Aorta (tissue), 5 donors: ENCODE measurements at places on chromosomes 2 and 18. TPM values are rescaled to one million over a fixed set of nuclear protein-coding genes. Genes with fewer than 3 reads are reported as not detected.

GRCh38 chr2:79181617-79182016 lies 22.1 kb upstream of the REG3A start:
- H3K27ac ChIP-seq = no peak overlapping the region
- H3K4me3 ChIP-seq = no peak overlapping the region
- no peaks in the 10 kb centered on the region for H3K4me1 ChIP-seq
- no peak for DNase-seq
- H3K27me3 ChIP-seq = no peaks in the 10 kb centered on the region

GRCh38 chr2:68732036-68732932 lies 2.3 kb upstream of the ARHGAP25 start:
- H3K4me3 ChIP-seq = no peak overlapping the region
- DNase-seq = no peak
- H3K4me1 ChIP-seq = no peaks in the 10 kb centered on the region
- no peaks in the 10 kb centered on the region for H3K27me3 ChIP-seq
- no peak overlapping the region for H3K27ac ChIP-seq
- H3K36me3 ChIP-seq = no peaks in the 10 kb centered on the region

- peak; percentile 36 for DNase-seq
- H3K4me1 ChIP-seq = peaks cover 5% of the 10 kb centered on the region
- peak overlapping the region; percentile 95 for H3K27ac ChIP-seq
- H3K27me3 ChIP-seq = no peaks in the 10 kb centered on the region
- H3K4me3 ChIP-seq = no peak overlapping the region
These were observed 52.4 kb downstream of the ADI1 start for GRCh38 chr2:3466966-3467365.

Gene CYTIP
- total RNA-seq = 10.0 TPM

Gene CRYGD
- not detected for total RNA-seq

Gene TNFRSF11A
- total RNA-seq = 9.1 TPM

Gene LRATD1
- 2.1 TPM for total RNA-seq
